ENCODE measurements at places on chromosomes 5 and 9.

DNA sequence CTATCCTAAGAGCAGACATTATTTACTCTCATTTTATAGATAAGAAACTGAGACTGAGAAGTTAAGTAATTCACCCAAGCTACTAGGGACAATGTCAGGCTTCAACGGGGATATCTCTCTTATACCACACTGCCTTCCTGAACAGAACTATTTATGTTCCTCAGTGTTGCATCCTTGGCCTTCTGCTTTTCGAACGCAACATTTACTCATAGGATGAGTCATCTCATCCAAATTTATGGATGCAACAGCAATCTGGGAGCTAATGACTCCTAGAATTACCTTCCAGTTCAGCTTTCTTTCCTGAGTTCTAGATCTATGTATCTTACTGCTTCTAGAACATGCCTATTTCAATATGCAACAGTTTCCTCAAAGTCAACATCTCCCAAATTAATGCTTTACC lies 103.6 kb upstream of the PAM start:
- DNase-seq, result no peak
- no peaks in the 10 kb centered on the region for H3K27me3 ChIP-seq
- no peak overlapping the region for H3K4me3 ChIP-seq
- H3K4me1 ChIP-seq, result no peaks in the 10 kb centered on the region
- no peak overlapping the region for H3K27ac ChIP-seq
- no peaks in the 10 kb centered on the region for H3K36me3 ChIP-seq

DNA sequence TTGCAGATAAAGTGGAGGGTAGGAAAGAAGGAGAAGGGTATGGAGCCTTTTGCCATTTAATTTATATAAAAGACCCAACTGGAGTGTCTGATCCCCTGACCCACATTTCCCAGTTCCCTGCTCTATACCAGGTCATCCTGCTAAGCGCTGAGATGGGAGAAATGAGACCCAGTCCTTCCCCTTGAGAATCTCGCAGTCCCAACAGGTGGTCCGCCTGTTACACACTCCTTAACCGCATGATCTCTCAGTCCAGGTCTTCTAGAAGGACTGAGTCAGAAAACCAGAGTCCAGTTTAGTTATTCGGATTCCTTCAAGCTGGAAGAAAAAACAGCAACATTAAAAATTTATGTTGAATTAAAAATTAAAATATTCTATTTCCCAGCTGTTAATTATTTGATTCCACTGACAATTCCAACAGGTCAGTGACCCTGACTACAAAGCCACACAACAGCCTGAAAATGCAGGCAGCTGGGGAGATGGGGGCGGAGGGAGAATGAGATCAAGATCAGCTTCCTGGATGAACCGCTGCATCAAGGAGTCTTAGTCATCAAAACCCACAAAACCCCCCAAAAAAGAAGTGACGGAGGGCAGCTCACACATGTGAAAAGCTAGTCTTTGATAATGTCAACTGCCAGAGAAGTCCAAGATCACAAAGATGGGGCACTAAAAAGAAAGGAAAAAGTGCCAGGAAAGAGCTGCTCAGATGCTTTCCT lies 44.0 kb downstream of the GGTA1 start:
- no peak for DNase-seq
- no peaks in the 10 kb centered on the region for H3K4me1 ChIP-seq
- H3K27me3 ChIP-seq, result no peaks in the 10 kb centered on the region
- no peaks in the 10 kb centered on the region for H3K36me3 ChIP-seq
- no peak overlapping the region for H3K27ac ChIP-seq

DNA sequence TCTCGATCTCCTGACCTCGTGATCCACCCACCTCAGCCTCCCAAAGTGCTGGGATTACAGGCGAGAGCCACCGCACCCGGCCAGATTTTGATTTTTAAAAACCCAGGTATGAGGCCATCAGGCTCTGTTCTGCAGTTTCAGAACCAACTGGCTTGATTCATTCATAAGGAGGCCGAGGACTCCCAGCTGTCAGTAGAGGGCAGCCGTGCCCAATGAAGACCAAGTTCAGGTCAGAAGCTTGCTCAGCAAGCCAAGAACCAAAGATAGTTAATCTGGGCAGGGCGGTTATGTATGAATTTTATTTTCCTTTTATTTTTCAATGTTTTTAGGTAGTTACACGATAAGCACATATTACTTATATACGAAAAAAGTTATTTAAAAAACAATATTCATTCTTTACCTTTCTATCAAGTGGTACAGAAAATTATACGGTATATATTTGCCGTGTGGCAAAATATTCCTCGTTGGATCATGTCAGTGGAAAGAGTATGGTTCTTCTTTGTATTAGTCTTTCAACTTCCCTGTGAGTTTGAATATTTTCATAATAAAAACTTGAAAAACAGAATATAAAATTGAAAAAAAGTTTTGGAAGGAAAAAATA lies 18.0 kb downstream of the MGAT1 start:
- no peaks in the 10 kb centered on the region for H3K36me3 ChIP-seq
- no peak overlapping the region for H3K4me3 ChIP-seq
- H3K27ac ChIP-seq, result no peak overlapping the region
- DNase-seq, result no peak
- no peaks in the 10 kb centered on the region for H3K27me3 ChIP-seq
- peaks cover 14% of the 10 kb centered on the region for H3K4me1 ChIP-seq

DNA sequence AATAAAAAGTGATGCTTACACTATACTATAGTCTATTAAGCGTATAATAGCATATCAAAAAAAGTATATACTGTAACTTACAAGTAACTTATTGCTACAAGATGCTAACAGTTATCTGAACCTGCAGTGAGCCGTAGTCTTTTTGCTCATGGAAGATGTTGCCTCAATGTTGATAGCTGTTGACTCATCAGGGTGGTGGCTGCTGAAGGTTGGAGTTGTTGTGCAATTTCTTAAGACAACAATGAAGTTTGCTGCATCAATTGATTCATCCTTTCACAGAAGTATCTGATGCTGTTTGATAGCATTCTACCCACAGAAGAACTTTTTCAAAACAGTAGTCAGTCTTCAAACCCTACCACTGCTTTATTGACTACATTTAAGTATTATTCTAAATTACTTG lies 7.8 kb upstream of the C9orf40 start:
- no peaks in the 10 kb centered on the region for H3K4me1 ChIP-seq
- no peak overlapping the region for H3K4me3 ChIP-seq
- H3K36me3 ChIP-seq, result no peaks in the 10 kb centered on the region
- no peaks in the 10 kb centered on the region for H3K27me3 ChIP-seq
- DNase-seq, result no peak

DNA sequence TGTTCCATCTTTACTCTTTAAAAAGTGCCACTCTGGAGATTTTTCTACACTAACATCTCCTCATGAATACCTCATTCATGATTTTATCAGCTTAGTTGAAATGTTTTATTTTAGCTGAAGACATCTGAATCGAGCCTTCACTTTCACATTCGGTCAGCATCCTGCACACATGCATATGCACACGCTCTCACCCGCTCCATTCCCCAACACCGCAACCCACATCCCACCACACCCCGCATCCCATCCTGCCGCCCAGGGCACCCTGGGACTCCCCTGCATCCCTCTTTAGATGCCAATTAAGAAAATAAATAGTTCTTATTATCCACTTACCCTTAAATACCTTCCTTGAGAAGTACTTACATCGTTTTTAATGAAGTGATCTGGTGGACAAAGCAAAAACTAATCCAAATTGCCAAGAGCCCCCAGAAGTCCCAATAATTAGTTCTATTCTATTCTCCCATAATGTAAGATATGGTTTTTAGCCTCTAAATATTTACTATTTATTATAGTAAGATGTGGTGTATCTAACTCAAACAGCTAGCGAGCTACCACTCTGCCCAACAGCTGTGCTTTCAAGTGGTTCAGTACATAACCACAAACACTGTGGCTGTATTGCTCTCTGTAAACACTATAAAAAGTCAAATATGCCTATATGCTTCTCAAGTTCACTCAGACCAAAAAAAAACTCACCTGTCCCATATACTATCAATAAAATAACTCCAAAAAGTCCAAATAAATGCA lies 38.2 kb downstream of the GZMK start:
- H3K4me3 ChIP-seq, result no peak overlapping the region
- no peaks in the 10 kb centered on the region for H3K4me1 ChIP-seq

DNA sequence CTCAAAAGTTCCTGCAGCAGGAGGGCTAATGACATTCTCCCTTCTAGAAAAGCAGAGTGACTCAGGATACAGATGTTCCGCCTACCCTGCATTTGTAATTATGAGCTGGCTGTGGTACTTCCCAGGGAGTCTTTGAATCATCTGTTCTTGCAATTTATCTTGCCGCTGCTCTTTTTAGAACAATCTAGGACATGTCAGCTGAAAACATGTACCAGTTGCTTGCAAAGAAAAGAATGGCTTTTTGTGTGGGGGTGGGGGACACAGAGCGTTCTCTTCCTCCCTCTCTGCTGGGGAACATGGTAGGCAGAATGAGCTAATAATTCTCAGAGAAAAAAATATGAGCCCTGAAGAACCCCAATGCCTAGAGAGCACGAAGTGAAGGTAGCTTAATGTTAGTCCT lies 51.7 kb upstream of the TUT7 start:
- no peak overlapping the region for H3K27ac ChIP-seq
- H3K4me1 ChIP-seq, result no peaks in the 10 kb centered on the region
- H3K4me3 ChIP-seq, result no peak overlapping the region
- peaks cover 28% of the 10 kb centered on the region for H3K27me3 ChIP-seq
- DNase-seq, result no peak
- H3K36me3 ChIP-seq, result no peaks in the 10 kb centered on the region

DNA sequence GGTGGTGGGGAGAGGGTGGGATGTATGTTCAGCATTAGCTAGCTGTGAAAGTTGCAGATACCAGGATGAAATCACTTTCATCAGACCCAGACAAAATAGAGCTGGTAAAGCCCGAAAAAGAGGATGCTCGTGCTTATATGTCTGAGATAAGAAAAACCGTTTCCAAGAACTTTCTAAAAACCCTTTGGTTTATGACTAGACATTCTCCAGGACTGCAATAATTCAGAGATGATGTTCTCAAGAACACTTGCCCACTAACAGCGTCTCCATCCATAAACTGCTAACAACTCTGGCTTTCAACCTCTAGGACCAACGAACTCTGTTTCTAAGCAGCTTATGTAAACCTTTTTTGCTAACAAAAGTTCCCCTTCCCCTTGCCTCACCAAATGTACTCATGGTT lies 8.4 kb upstream of the AMACR start:
- no peak overlapping the region for H3K4me3 ChIP-seq
- no peak overlapping the region for H3K27ac ChIP-seq
- H3K27me3 ChIP-seq, result no peaks in the 10 kb centered on the region
- DNase-seq, result no peak
- H3K36me3 ChIP-seq, result no peaks in the 10 kb centered on the region

GRCh38 chr5:103942587-103943186 lies 380.1 kb upstream of the NUDT12 start:
- H3K4me3 ChIP-seq, result no peak overlapping the region
- H3K27ac ChIP-seq, result no peak overlapping the region
- no peaks in the 10 kb centered on the region for H3K36me3 ChIP-seq
- H3K27me3 ChIP-seq, result no peaks in the 10 kb centered on the region

- no peaks in the 10 kb centered on the region for H3K36me3 ChIP-seq
- DNase-seq, result no peak
- no peaks in the 10 kb centered on the region for H3K27me3 ChIP-seq
- H3K4me3 ChIP-seq, result no peak overlapping the region
- H3K27ac ChIP-seq, result no peak overlapping the region
These were observed 591.1 kb downstream of the DTWD2 start for GRCh38 chr5:118397236-118397635.

GRCh38 chr5:152527358-152528052 lies 122.4 kb upstream of the NMUR2 start:
- H3K4me1 ChIP-seq, result peaks cover 4% of the 10 kb centered on the region
- no peak overlapping the region for H3K4me3 ChIP-seq
- no peak overlapping the region for H3K27ac ChIP-seq
- H3K36me3 ChIP-seq, result no peaks in the 10 kb centered on the region
- H3K27me3 ChIP-seq, result no peaks in the 10 kb centered on the region

GRCh38 chr9:75083188-75083970 lies 4.6 kb downstream of the NMRK1 start:
- no peaks in the 10 kb centered on the region for H3K27me3 ChIP-seq
- H3K4me3 ChIP-seq, result no peak overlapping the region
- DNase-seq, result no peak
- no peaks in the 10 kb centered on the region for H3K36me3 ChIP-seq
- peaks cover 2% of the 10 kb centered on the region for H3K4me1 ChIP-seq

DNA sequence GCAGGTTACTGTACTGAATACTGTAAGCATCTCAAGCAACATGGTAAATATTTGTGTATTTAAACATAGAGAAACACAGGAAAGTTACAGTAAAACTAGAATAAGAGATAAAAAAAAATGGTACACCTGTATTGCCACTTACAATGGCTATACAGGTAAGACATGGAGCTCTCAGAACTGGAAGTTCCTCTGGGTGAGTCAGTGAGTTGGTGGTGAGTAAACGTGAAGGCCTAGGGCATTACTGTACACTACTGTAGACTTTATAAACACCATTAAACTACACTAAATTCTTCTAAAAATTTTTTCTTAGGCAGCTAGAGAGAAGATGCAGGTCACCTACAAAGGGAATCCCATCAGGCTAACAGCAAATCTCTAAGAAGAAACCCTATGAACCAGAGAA lies 872.9 kb downstream of the TAF11L14 start:
- no peak for DNase-seq
- no peak overlapping the region for H3K27ac ChIP-seq
- no peaks in the 10 kb centered on the region for H3K27me3 ChIP-seq

GRCh38 chr5:3428334-3428733 lies 167.3 kb upstream of the IRX1 start:
- H3K36me3 ChIP-seq, result no peaks in the 10 kb centered on the region
- no peaks in the 10 kb centered on the region for H3K27me3 ChIP-seq
- H3K4me3 ChIP-seq, result no peak overlapping the region
- no peak for DNase-seq

- peaks cover 3% of the 10 kb centered on the region for H3K27me3 ChIP-seq
- H3K4me1 ChIP-seq, result no peaks in the 10 kb centered on the region
- H3K27ac ChIP-seq, result no peak overlapping the region
- no peak for DNase-seq
- no peaks in the 10 kb centered on the region for H3K36me3 ChIP-seq
These were observed 3.3 kb downstream of the GPX3 start for GRCh38 chr5:151023651-151024050.

- no peaks in the 10 kb centered on the region for H3K4me1 ChIP-seq
- no peak overlapping the region for H3K27ac ChIP-seq
- DNase-seq, result no peak
- peaks cover 5% of the 10 kb centered on the region for H3K36me3 ChIP-seq
- no peaks in the 10 kb centered on the region for H3K27me3 ChIP-seq
These were observed 78.4 kb upstream of the RASGRF2 start for GRCh38 chr5:80881726-80882125.

DNA sequence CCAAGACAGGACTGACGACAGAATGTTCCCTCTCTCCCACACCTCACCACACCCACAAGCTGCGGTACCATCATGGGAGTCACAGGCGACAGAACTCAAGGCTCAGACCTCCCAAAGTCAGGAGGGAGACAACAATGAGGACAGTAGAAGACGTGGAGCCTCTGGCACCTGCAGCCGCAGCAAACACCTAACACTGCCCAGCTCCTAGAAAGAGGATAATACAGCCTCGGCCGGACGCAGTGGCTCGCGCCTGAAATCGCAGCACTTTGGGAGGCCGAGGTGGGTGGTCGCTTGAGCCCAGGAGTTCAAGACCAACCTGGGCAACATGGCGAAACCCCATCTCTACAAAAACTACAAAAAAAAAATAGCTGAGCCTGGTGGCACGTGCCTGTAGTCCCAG lies 13.2 kb upstream of the PRDM12 start:
- H3K4me3 ChIP-seq, result no peak overlapping the region
- no peak for DNase-seq
- H3K27me3 ChIP-seq, result peaks cover under 1% of the 10 kb centered on the region
- no peaks in the 10 kb centered on the region for H3K4me1 ChIP-seq
